Left lobe of liver (tissue), 2 donors: ENCODE measurements at places on chromosomes 7 and 10. TPM values are rescaled to one million over a fixed set of nuclear protein-coding genes. Genes with fewer than 3 reads are reported as not detected.

The ABCB1 gene
- total RNA-seq, result 33.4 TPM

The RSU1 gene
- total RNA-seq, result 22.6 TPM

The SOSTDC1 gene
- total RNA-seq, result not detected

- no peak for DNase-seq
Measured at GRCh38 chr7:83210479-83210878, 47.8 kb upstream of the PCLO start.

DNA sequence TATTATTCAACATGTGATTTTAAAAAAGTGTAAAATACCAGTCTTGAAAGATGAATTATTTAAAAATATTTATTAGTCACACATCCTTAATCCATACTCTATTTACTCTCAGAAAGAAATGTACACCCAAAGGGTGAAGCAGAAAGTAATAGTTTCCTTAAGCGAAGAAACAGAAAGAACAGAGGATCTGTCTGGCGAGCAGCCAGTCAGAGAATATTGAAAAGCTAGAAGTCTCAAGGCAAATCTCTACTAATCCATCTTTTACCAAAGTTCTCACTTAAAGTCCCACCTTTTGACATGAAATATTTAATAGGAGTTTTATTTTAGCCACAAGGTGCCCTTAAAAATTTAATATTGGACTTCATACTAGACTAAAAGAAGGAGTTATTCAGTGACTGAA lies 46.7 kb downstream of the MKX start:
- no peak for DNase-seq

DNA sequence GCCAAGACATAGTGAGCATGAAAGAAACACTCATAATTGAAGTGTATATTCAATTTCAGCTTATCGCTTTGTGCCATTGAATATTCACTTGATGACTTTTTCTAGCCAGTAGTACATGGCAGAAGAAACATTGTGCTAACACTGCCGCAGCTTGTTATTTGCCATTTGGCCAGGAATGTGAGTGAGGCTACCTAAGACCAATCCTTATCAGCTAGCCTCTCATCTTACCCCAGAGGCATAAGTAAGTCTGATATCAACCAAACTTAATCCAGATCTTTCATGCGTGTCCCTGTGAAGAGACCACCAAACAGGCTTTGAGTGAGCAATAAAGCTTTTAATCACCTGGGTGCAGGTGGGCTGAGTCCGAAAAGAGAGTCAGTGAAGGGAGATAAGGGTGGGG lies 586.0 kb upstream of the MBL2 start:
- DNase-seq, result no peak

GRCh38 chr10:78850644-78851435 lies 217.9 kb upstream of the ZMIZ1 start:
- DNase-seq, result no peak
